ENCODE measurements at places on chromosomes 6 and 20.

GRCh38 chr6:98974309-98974708, 26.6 kb upstream of the FBXL4 start:
- DNase-seq, result no peak

DNA sequence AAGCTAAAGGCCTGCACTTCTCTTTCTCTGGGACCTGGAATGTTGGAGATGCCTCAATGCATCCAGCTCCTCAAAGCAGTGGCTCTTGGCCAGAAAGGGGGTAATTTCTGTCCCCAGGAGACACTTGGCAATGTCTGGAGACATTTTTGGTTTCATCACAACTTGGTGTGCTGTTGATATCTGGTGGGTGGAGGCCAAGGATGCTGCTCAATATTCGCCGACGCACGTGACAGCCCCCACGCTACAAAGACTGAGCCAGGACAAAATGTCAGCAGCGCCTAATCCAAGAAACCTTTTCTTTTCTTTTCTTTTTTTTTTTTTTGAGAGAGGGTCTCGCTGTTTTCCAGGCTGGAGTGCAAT, 79.8 kb downstream of the SULF2 start:
- DNase-seq, result no peak

DNA sequence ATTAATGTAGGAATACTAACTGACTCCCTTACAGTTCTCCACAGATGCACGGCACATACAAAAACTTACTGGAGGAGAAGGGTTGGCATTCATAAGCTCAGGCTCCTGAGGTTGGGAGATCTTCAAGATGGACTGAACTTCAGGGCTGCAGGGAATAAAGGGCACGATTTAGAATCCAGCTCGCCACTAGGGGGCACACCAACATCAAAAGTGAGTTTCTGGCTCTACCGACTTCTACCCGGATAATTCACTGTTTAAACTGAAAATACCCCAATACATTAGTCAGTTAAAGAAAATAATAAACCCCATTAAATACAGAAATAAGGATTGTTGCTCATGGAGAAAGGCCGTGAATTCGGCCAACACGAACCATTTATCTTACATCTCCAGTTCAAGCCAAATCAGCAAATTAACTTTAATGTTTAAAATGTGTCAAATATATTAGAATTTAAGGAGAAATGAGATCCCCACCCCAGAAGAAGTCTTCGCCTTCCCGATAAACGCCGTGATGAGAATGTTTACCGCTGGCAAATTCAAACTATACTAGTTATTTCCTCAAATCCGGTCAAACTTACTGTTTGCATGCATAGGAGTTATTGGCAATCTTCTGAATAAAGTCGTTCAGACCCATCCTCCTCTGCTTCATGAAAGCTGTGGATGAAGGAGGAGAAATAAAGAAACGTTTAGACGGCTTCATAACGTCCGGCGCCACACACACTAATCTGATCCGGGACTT, 121.7 kb upstream of the SLC2A12 start:
- peak; percentile 67 for DNase-seq

GRCh38 chr6:79377888-79378348, 143.4 kb upstream of the HMGN3 start:
- no peak for DNase-seq

DNA sequence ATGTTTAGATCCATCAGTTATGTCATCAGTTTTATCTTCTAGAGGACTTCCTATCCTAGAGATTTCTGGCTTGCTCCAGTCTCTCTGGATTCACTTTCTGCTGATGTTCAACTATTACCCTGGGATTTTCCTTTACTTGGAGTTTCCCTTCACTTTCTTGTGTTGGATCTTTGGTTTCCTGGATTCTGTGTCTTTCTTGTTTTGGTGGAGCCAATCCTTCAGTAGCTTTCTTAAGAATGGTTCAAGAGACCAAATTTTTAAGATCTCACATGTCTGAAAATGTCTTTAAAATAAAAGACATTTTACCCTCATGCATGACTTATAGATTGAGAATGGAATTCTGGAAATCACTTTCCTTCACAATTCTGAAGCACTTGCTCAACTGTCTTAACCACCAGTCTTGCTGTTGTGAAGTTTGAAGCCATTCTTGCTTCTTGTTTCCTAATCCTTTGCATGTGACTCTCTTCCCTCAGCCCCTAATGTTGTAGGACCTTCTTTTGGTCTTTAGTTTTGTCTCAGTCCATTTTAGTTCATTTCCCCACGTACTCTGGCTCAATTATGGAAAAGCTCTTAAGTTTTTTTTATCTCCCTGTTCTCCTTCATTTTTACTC, 87.9 kb downstream of the ARID1B start:
- no peak for DNase-seq

DNA sequence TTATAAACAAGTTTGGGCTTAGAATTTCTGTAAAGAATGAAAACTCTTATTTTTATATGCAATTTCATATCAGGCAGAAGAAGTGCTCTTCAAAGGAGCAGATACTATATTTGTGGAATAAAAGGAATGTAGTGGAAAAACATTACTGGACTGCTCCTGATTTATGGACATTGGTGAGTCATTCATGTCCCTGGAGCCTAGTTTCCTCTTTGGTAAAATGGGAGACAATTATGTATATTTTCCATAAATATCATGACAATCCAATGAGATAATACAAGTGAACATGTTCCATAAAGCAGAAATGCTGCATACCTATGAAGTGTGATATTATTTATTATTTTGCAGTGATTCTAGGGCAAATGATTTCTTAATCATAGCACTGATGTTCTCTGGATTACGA, 445.8 kb upstream of the CITED2 start:
- no peak for DNase-seq

GRCh38 chr6:166904101-166904746, 52.1 kb downstream of the RNASET2 start:
- DNase-seq, result no peak

GRCh38 chr6:56401477-56402070, 154.2 kb upstream of the COL21A1 start:
- DNase-seq, result no peak

GRCh38 chr20:38926934-38927616, 858 bp downstream of the FAM83D start:
- no peak for DNase-seq

GRCh38 chr6:54248994-54249393, 59.2 kb upstream of the TINAG start:
- no peak for DNase-seq

DNA sequence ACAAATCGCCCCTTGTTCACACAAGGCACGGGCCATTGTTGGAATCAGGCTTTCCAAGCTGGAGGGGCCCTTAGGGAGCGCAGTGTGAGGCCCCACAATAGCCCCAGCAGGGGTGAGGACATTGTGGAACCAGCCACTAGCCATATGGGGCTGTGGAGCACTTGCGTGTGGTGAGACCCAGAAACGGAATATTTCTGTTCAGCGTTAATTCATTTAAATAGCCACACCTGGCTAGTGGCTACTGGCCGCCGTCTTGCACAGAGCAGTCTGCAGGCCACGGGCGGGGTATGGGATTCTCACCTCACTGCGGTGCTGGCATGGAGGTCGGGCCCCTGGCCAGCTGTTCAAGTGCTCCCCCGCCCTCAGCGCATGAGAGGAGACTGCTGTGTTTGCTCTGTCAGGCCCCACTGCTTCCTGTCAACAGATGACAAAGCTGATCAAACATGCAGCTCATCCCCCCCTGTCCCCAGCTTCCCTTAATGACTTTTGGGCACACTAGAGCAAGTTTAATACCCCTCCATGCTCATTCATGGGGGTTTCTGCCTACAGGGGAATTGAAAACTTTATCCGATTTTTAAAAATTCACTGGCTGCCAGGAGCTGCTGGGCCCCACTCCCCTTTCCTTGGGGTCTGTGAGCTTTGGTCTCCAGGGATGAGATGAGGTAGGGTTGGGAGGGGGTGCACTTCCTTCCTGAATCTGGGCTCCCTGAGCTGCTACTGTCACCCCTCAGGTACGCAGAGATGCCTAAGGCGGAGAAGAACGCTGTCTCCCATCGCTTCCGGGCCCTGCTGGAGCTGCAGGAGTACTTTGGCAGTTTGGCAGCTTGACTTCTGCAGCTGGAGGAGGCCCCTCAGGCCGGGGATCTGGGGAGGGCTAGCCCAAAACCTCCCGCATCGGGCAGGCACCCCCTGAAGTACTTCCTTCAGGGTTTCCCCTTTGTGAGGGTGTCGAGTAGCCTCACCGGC, 13.6 kb downstream of the ITPA start:
- no peak for DNase-seq

- DNase-seq, result peak; percentile 62
These were observed 32.7 kb downstream of the PLN start for GRCh38 chr6:118580585-118581419.

GRCh38 chr6:46170357-46171289, at the start of gene ENPP5:
Gene ENPP5 (minus strand): TSS chr6:46170980. CDS start chr6:46168262, 2,718 bp downstream.
- peak; percentile 80 for DNase-seq

DNA sequence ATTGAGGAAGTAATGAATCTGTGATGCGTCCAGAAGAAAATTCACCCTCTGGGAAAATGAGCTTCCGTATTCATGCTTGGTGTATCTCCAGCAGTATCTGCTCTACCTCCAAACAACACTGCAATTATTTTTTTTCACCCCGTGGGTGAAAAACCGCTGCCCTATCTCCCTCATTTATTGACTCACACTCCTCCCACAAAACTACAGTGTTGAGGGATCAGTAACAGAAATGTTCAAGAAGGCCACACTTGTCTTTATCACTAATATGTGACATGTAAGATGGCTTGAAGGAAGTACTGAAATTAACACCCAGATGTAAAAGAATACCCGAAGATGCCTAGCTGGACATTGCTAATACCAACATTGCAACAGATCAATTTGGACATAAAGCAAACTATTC, 4.9 kb upstream of the TBX18 start:
- no peak for DNase-seq

DNA sequence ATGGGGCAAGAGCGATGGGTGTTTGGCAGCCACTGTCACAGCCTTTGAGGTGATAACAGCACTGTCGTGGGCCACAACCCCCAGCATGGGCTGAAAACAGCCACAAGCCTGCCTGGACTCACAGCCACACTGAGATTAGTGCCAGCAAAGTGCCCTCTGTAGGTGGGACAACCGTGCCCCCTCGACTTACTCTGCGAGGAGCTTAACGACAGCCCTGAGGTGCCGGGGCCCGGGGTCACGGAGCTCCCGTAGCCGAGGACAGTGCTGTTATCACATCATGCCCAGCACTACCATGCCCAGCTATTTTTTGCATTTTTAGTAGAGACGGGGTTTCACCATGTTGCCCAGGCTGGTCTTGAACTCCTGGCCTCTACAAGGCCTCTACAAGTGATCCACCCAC, 36.6 kb downstream of the SUMO4 start:
- no peak for DNase-seq

GRCh38 chr6:5941188-5941587, 65.5 kb downstream of the NRN1 start:
- DNase-seq, result no peak

DNA sequence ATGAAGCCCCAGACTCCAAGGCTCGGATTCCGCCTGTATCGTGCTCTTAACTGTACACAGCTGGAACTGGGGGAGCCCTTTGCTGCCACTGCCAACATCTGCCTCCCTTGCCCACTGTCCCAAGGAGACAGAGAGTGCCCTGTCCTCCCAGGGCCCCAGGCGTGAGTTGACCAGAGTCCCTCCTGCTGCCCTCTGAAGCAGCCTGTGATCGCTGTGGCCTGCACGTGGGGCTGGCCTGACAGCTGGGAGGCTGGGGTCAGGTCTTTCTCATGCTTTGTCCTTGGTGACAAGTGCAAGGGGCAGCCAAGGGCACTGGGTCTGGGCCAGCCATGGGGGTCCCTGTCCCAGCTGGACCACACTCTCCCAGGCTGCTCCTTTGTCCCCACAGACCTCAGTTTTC, 44.3 kb downstream of the KIAA1755 start:
- DNase-seq, result no peak

DNA sequence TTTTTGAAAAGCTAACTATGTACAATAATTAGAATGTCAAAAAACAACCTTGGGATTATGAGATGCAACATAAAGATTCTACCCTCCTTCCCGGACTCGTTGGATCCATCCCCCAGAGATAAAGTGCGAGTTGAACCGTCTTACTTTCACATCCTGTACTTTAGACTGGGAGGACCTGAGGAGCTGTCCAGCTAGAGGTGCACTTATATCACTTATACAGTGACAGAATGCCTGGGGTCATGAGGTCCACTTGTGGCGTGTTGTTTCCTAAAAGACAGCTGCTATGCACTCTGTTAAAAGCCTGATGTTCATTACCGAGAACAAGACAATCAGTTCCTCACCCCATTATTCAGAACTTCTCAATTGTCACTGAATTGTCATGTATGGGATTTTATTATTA, 2.1 kb downstream of the CDS2 start:
- DNase-seq, result no peak

- DNase-seq, result no peak
These were observed 637 bp upstream of the SLC22A3 start for GRCh38 chr6:160347259-160348222.

DNA sequence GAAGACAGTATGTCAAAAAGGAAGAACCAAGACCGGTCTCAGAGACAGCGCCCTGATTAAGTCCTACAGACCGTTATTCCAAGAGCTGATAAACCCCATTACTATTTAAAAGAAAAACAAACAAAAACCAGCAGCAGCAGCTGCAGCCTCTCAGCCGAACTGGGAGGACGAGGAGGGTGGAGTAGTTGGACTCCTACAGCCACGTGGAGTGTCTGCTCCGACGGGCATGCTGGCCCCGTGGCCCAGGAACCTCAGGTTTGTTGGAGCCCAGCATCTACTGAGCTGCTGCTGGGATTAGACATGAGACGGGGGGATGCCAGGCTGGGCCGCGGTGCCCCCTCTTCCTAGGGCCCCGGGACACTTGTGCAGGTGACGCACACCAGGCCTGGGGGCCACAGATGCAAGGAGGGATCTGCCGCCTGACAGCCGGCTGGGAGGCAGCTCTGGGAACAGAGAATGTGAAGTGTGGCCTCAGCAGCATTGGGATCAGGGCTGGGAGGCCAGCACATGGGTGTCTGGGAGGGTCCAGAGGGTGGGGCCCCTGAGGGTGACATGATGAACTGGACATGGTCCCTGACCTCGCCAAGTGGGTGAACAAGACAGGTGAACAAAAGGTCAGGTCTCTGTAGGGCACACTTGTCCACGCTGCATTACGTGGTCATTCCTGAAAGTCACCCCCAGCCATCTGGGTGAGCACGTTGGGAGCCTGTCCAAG, 2.9 kb upstream of the ZBTB46 start:
- no peak for DNase-seq

- no peak for DNase-seq
These were observed at the start of gene SCP2D1 for GRCh38 chr20:18813483-18813882. Gene SCP2D1 (plus strand): TSS chr20:18813783. CDS start chr20:18813816, 33 bp downstream.

DNA sequence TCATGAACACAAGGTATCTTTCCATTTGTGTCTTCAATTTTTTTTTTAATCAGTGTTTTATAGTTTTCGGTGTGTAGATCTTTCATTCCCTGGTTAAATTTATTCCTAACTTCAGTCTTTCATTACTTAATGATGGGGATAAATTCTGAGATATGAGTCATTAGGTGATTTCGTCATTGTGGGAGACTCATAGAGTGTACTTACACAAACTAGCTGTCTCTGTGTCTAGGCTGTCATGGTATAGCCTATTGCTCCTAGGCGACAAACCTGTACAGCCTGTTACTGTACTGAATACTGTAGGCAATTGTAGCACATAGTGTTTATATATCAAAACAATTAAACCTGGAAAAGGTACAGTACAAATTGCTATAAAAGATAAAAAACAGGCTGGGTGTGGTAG, 42.1 kb downstream of the SMAP1 start:
- no peak for DNase-seq

Data from NCI-H1048 (cell line).